ENCODE measurements at places on chromosomes 11 and 22.

- no peak for DNase-seq
Observed at GRCh38 chr11:27619039-27619574, 81.1 kb downstream of the BDNF start.

- DNase-seq: no peak
Observed at GRCh38 chr22:44158816-44159215, 21.9 kb upstream of the PARVG start.

DNA sequence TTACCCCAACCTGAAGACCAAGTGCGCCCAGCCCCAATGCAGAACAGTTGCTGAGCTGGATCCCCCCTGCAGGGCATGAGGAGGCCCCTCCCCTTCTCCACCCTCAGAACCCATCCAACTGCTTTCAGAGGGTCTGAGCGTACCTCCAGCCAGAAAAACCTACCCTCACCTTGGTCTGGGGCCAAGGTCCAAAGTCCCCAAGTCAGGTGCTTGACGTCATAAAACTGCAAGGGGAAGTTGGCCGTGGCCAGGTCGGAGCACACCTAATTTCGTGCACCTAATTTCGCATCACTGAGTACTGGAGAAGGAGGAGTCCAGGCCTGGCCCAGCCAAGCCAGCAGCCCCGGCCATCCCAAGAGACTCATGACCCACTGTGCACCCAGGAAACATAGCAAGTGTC, 289.8 kb downstream of the CTTN start:
- DNase-seq: no peak

GRCh38 chr11:92687724-92688123, 281.7 kb upstream of the MTNR1B start:
- DNase-seq: no peak

DNA sequence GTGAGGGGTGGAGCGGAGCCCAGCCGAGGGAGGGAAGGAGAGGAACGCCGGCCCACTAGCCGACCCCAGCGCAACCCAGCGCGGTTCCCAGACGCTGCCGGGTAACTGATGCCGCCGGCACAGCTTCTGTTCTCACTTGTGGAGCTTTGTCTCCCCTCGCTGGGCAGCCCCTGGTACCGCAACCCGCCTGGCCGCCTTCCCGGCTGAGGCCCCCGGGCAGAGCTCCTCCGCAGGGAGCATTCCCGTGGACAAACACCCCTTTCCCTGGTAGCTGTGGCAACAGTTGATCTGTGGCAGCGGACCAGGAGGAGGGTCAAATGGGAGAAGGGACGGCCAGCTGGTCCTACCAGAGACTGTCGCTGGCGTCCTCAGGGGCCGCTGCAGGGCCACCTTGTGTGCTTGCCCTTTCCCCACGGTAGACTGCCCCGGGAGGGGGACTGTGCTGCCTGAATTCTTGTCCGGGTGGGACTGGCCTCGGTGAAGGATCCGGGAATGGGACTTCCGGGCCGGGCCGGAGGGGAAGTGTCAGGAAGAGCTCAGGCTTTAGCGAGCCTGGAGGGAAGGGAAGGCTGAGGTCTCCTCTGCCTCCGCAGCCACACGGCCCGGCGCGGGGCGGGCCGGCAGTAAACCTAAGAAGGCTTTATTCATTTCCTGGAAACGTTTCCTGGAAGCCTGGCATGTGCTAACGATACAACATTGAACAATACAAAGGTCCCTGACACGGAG, 468.0 kb downstream of the OPCML start:
- DNase-seq: peak; percentile 26

- DNase-seq: no peak
Observed at GRCh38 chr22:23712256-23712655, 21.4 kb downstream of the RGL4 start.

GRCh38 chr22:41177040-41177621, 28.0 kb upstream of the L3MBTL2 start:
- DNase-seq: no peak

- no peak for DNase-seq
Observed at GRCh38 chr11:128546916-128547315, 40.4 kb downstream of the ETS1 start.

DNA sequence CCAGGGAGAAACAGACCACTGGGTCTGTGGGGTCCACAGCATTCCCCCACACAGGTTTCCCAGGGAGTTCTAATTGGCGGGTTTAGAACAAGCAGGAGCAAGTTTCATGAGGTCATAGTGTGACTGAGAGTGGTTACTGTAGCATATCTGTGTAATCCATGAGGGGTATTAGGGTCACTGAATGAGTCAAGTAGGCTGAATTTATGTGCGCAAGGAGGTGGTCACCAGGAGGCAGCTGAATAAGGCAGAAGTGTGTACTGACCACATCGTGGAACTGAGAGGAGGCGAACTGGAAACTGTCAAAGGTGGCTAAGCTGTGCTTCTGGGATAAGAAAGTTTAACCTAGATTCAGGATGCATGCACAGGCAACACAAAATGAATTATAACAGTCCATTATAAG, 876.0 kb downstream of the METTL15 start:
- no peak for DNase-seq

DNA sequence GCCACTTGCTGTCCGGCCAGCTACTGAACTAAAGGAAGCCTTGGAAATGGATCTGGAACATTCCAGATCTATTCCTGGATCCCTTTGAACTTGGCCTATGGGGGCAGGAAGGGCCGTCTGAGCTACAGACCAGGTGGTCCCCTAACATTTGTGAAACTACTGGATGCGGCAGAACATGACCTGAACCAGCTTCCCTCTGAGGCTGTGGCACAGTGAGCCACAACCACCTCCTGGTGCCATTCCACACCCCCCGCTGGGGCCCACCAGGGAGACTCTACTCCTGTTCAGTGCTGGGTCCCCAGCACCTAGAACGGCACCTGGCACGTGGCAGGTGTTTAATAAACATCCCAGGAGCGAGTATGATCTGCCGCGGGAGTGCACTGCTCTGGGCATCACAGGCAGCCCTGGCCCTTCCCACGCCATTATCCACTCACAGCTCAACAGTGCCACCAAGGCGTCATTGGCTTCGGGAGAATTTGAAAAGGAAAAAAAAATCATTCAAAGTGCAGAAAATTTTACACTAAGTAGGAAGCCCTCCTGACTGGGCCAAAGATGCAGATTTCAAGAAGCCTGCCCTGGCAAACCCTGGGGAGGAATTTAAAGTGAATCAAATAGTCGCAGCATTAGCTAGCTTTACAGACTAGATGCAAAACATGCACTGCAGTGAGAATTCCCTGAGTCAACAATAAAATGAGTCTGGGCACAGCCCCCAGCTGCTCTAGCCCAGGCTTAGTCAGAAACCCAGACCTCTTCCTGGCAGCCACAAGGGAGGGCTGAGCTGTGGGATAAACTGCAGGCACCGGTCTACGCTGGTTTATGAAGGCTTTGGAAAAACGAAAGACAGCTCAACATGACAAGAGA, 14.3 kb upstream of the EFCAB6 start:
- no peak for DNase-seq

GRCh38 chr11:11667056-11667455, 45.3 kb upstream of the GALNT18 start:
- no peak for DNase-seq

- DNase-seq: no peak
Observed at GRCh38 chr22:45911601-45912271, 65.2 kb downstream of the WNT7B start.

- no peak for DNase-seq
Observed at GRCh38 chr11:120562806-120563425, 51.4 kb downstream of the GRIK4 start.

DNA sequence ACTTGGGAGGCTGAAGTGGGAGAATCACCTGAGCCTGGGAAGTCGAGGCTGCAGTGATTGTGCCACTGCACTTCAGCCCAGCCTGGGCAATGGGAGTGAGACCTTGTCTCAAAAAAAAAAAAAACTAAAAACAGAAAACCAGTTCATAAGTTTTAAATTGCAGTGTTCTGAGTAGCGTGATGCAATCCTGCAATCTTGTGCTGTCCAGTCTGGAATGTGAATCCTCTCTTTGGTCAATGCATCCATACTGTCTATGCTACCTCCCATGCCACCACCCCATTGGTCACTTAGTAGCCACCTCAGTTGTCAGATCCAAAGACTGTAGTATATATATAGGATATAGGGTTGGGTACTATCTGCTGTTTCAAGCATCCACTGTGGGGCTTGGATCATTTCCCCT, 11.1 kb downstream of the YAP1 start:
- no peak for DNase-seq

DNA sequence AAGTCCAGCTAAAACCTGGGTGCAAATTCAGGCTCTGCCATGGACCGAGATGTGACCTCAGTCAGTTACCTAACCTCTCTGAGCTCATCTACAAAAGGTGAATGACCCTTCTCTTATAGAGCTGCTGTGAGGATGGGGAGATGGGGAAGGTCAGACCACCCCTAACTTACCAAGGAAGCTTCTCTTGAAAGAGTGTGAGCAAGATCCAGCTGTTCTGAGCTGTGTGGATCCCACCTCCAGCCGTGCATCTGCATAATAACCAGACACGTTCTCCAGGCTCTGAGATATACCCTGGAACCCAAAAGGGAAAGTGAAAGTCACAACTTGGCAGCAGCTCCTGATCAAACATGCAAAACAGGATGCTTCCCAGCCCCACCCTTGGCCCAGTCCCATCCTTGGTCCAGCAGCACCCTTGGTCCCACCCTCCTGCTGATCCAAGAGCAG, at the start of gene APOL3:
Gene APOL3 (minus strand): TSS at position 257 of the 444 bp plus-strand sequence. CDS start 11,700 bp downstream, outside the sequence.
- no peak for DNase-seq

DNA sequence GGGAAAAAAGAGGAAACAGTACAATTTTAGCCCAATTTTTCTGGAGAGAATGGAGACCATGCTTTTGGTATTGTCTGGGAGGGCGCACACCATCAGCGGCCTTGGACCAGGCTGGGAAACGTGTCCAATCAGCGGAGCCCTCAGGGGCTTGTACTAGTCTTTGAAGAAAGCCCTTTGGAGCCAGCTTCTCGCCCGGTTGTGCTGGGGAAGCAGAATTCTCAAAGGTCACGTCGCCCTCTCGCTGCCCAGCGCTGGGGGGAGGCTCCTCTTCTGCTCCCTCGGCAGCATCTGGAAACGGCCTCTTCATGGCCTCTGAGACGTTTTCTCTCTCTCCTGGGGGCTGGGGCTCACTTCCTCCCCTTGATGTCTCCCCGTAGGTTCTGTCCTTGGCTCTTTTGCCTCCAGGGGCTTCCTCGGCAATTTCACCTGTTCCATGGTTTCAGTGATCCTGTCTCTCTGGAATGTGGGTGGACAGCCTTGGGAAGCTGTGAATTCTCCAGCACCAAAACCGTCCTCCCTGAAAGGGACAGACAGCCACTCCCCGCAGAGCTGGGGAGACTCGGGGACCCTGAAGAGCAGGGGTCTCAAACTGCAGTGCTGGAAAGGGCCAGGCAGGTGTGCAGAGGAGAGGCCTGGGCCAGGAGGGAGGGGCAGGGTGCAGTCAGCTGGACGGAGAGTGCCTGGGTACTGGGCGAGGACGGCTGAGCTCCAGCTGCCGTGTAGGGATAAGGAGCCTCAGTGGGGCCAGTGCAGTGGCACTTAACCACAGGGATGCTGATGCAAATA, 80.2 kb downstream of the RPS6KA4 start:
- DNase-seq: no peak

DNA sequence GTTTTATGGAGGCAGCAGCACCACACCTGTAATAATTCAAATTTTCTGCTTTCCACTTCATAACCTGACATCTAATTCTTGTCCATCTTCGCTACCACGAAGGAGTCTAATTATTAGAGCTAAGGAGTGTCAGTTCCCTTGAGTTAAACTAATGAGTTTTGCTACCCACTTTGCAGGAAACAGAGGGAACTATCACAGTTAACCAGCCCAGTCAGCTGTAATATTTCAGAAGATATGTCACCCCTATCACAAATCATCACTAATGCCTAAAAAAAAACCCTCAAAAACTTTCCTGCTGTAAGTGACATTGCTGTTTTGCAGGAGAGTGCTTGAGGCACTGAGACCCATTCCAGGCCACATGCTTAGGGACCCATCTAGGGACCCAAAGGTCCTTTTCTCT, 8.4 kb downstream of the TECTA start:
- DNase-seq: no peak

DNA sequence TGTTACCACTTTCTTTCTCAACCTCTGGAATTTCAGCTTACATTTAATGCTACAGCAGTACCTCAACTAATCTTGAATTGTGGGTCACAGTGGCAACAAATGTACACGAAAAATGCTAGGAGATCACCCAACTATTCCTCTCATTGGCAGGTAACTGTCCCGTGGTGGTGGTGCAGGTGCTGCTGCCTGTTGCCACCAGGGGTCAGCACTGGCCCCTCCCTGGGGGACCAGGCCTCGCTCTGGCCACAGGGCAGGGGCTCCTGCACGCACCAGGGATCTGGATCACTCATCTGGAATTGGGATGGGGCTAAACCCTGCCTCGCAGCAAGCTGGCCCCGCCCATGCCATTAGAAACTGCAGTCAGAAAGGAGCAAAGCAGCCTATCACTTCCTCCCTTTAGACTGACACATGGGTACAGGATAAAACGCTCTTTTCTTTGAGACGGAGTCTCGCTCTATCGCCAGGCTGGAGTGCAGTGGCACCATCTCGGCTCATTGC, 6.9 kb upstream of the POLDIP3 start:
- peak; percentile 60 for DNase-seq

- no peak for DNase-seq
Observed at GRCh38 chr11:3616721-3617460, 24.9 kb downstream of the ART5 start.

DNA sequence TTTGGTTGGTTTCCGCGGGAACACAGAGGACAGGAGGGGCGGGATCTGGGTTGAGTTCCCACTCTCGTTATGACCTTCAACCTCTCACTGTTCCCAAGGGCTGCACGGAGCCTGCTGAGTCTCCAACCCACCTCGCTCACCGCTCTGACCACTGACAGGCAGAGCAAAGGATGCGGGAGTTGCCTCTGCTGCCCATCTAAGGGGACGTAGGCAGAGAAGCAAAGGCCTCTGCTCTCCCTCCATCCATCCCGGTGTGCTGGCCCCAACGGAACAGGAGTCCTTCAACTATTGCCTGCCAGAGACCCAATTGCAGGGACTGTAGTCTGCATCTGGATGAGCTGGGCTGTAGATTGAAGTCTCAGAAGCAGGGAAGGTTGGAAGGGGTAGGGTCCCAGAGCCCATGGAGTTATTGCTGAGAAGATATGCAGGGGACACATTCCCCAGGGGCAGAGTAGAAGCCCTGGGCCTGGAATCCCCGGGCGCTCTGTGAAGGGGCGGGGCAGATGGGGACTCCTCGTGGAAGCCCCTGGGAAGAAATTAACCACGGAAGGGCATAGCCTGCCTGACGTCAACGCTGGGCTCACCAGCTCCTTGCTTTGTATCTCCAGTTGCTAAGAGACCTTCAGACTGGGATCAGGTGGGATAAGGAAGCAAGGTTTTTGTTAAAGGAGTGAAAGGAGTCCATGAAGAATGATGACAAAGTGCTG, 12.7 kb upstream of the FXYD2 start:
- no peak for DNase-seq

Measured in KBM-7 (cell line).